Fibroblast of upper back skin (primary cell): ENCODE measurements at places on chromosomes 1 and 21.

GRCh38 chr1:156493742-156494141 is 6.8 kb downstream of the MEF2D start:
- no peak for DNase-seq

DNA sequence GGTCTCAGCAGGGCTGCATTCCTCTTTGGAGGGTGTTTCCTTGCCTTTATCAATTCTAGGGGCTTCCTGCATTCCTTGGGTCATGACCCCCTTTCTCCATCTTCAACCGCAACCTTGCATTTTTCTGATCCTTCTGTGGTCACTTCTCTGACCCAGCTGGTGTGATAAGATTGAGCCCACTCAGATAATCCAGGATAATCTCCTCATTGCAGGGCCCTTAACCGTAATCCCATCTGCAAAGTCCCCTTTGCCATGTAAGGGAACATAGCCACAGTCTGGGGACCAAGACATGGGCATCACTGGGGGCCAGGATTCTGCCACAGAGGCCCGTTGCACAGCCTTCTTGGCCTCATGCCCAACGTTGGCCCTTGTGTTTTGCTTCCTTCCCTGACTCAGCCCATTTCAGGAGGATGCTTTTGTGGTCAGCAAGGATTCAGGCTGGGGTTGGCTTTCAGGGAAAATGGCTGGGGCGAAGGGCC is 35.0 kb upstream of the IL19 start:
- DNase-seq = peak; percentile 32

DNA sequence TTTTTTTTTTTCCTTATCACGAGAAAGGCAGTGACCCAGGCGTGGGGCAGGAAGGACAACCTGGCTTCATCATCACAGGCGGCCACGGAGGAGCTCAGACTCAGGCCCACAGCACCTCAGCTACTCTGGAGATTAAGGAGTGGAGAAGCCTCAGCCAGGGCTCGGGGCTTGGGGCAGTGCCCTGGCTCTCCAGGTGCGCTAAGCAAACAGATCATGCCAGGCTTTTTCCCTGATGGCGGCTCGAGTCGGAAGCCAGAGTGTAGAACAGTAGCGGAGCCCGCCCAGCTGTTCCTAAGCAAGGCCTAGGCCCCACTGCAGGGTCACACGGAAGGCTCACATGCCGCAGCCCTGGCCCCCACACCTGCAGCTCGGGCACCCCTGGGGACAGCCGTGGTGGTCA is 70.7 kb downstream of the AGPAT3 start:
- DNase-seq = no peak

GRCh38 chr1:68490046-68490651 is 6.7 kb downstream of the DEPDC1 start:
- no peak for DNase-seq

- no peak for DNase-seq
These were observed 1225.8 kb upstream of the PRMT6 start for GRCh38 chr1:105830571-105831146.

- DNase-seq = peak; percentile 28
These were observed 4.6 kb downstream of the MTARC1 start for GRCh38 chr1:220791285-220791684.

- no peak for DNase-seq
These were observed 11.9 kb downstream of the PTPN22 start for GRCh38 chr1:113859478-113860175.

DNA sequence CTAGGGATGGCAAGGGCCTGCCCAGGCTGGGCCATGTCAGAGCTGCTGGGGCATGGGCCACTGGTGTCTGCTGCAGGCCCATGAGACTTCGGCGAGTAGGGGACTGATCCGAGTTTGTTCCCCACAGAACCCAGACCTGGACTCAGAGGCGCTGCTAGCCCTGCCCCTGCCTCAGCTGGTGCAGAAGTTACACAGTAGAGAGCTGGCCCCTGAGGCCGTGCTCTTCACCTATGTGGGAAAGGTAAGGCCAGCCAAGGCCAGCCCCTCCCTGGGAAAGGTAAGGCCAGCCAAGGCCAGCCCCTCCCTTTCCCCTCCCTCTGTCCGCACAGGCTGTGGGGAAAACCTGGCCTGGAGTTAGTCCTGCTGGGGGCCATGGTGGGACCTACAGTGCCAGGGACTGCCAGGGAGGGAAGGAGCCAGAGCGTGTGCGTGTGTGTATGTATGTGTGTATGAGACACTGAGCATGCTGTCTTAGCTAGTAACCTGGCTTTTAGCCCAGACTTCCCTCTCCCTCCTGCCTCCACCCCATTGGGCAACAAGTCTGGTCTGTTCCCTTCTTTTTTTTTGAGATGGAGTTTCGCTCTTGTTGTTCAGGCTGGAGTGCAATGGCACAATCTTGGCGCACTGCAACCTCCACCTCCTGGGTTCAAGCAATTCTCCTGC is 8.0 kb downstream of the FAAH start:
- DNase-seq = peak; percentile 88

DNA sequence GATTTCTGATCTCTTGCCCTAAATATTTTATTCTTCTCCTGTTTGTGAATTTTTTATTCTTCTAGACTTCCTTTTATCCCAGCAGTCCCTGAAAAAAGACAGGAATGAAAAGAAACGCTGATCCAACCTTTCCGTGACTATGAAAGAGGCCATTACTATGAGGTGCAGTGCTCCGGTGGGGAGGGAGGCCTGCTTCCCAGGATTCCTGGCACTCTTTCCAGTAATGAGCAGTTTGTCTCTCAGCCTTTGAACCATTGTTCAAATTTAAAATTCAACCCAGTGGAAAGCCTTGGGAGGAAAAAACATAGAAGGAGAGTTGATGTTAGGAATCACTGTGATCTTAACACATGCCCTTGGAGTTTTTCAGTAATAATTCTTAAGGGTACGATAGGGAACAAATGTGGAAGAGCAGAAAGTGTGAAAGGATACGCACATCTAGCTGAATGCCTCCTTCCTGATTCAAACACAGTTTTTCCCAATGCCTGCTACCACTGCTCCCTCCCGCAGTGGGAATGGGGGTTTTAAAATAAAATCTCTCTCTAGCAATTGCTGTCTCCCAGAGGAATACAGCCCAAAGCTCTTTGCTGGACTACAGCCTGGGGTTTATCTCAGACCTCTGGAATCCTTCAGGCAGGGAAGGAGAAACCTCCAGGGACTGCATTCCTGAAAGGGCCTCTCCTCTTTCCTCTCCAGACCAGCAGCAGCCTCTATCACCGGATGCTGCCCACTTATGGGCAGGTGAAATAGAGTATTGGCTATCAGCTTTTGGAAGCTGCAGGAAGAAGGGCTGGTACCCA is 6.1 kb downstream of the IER5 start:
- DNase-seq = peak; percentile 99

DNA sequence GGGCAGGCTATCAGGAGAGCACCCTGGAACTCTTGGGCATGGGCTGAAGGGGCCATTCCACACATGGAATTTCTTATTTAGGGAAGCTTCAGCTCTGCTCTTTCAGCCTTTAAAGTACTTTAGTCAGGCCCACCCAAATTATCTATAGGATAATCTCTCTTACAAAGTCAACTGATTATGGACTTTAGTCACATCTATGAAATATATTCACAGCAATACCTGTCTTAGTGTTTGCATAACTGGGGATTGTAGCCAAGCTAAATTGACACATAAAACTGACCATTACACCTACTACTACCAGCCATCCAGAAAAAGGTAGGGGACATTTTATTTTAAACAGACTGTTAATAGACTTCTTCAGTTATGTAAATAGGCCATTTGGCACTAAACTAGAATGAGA is 114.9 kb upstream of the VANGL1 start:
- DNase-seq = no peak

DNA sequence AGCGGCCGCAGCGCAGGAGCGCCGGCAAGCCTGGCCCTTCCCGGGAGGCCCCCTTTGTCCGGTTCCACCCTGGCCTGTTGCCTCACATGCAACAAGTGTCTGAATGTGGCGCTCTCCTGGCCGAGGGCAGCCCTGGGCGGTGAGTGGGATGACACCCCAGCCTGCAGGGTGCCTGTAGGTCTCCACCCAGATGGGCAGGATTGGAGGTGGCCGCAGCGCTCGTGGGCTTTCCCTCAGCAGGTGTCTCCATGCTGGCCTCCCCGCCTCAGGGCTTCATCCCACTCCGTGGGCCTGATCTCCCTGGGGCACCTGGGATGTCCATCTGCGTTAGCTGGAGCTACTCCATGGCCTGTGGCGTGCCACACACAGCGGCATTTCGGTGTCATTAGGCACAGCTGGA is 1.5 kb downstream of the MIB2 start:
- no peak for DNase-seq

- DNase-seq = no peak
These were observed 310.2 kb downstream of the FAM72C start for GRCh38 chr1:143661418-143662101.

- no peak for DNase-seq
These were observed 45.4 kb downstream of the NEK7 start for GRCh38 chr1:198201956-198202784.
